T-cell (primary cell): ENCODE measurements at places on chromosomes 6 and 20. TPM values are rescaled to one million over a fixed set of nuclear protein-coding genes. Genes with fewer than 3 reads are reported as not detected.

EFCAB8 gene
- 1.0 TPM for total RNA-seq

APOBEC2 gene
- not detected for total RNA-seq

CDH26 gene
- total RNA-seq, result 5.2 TPM

EYS gene
- total RNA-seq, result not detected

GPR6 gene
- total RNA-seq, result not detected

ARMH2 gene
- total RNA-seq, result 2.7 TPM

SLC32A1 gene
- not detected for total RNA-seq

TBPL1 gene
- total RNA-seq, result 30.2 TPM

ITPR3 gene
- 63.4 TPM for total RNA-seq

TRIM10 gene
- total RNA-seq, result not detected

RGS17 gene
- not detected for total RNA-seq

BTN1A1 gene
- not detected for total RNA-seq

ZNF831 gene
- 35.5 TPM for total RNA-seq

DNA sequence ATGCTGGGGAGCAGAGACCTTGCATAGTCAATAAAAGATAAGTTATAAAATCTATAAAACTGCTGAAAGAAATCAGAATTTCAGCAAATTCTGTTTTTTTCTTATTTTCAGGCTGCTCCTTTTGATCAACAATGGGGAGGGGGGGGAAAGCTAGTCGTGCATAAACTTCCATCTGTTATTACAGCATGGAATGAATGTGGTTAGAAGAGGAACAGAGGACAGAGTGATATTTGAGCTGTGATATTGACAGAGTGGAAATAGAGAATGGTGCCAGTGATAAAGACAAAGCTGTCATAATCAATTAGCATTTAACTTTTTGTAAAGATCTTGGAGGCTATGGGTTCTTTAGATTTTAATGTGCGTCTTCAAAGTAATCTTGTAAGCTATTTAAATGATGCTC lies 43.4 kb upstream of the QKI start:
- DNase-seq, result no peak

DNA sequence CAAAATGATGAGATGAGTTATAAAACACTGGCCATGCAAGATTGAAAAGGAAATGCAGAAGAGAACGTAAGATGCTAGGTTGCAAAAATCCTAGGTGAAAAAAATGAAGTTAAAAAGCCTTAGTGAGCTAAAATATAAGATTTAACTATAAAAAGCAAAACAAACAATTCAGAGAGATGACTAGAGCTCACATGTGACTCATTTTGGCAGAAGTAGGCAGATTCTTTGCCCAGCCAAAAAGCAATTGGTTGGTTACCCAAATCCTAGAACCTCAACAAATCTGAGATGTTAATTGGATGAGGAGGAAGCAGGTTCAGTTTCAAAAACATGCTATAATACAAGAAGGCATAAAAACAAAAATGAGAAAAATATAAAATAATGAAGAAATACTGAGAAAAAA lies 249.1 kb downstream of the OGFRL1 start:
- DNase-seq, result no peak

- DNase-seq, result no peak
These were observed 5.7 kb upstream of the RBPJL start for GRCh38 chr20:45300961-45301360.

DNA sequence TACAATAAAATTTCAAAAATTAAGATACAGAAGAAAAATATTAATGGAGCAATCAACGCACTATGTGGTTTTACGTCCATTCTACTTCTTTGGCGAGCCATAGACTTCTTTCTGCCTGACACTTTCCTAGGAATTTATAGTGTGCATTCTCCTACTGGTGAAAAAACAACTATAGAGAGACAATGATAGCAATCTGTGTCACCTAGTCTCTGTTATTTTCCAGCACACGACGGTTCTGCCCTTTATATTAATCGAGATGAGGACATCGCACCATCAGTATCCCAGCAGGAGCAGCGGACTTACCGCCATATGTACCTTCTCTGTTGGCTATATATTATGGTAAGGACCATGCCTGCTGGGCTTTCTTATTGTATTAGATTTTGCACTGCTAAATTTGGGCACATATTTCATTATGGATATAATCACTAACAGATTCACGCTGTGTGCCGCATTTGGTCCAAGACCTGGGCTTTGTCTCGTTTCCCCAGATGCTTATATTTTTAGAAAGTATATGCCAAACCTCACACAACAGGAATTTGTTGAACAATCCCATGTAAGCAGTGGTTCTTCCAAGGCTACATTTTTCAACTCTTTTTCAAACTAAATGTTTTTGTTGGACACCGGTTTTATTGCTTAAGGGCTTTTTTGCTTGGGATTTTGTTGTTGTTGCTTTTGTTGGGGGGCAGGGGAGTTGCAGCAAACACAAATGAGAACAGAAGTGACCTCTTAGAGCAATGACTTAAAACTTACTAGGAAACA lies 166.4 kb downstream of the ADAT2 start:
- no peak for DNase-seq

DNA sequence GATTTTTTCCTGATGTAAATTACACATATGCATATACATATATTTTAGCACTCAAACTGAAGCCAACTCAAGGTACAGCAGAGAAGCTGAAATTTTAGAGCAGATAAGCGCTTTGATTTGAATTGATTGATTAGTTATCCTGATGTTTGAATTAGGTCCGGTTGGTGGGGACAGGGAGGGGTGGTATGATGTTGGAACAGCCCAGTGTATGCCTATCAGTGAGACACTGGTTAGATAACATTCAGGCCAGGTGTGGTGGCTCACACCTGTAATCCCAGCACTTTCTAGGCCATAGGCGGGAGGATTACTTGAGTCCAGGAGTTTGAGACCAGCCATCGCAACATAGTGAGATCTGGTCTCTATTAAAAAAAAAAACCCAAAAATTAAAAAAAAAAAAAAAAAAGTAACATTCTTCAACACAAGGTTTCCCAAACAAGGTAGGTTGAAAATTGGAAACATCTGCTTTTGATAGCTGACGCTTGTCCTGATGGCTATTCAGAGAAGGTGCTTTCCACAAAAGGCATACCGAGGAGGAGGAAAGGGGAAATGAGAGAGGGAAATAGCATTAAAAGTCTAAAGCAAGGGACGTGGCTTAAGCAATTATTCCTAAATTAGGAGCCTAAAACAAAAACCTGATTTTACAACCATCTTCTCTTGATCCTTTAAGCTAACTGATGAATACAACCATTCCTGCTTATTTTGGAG lies 288.4 kb upstream of the JARID2 start:
- DNase-seq, result no peak

DNA sequence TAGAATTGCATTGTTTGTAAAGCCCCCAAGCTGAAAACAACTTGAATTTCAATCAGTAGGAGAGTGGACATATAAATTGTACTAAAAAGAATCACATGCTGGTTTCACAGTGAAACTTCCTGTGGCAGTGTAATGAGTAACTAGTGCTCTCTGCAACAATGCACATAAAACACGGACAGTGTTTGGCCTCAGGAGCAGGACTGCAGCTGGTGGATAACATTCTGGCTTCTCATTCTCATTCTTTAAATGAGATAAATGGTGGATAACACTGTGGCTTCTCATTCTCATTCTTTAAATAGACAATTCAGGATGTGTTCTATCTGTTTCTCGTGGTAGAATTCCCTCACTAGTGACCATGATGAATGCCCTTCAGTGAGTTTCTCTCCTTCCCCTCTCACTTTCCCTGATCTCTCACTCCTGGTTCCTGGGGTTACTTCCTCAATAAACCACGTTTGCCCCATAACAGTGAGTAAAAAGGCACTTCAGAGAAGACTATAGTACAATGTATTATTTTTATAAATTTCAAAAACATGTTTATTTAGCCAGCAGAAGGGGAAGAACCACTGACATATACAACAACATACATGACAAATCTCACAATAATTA lies 59.9 kb downstream of the SLC22A2 start:
- DNase-seq, result no peak

- DNase-seq, result no peak
These were observed 11.8 kb upstream of the CAP2 start for GRCh38 chr6:17381424-17382147.

DNA sequence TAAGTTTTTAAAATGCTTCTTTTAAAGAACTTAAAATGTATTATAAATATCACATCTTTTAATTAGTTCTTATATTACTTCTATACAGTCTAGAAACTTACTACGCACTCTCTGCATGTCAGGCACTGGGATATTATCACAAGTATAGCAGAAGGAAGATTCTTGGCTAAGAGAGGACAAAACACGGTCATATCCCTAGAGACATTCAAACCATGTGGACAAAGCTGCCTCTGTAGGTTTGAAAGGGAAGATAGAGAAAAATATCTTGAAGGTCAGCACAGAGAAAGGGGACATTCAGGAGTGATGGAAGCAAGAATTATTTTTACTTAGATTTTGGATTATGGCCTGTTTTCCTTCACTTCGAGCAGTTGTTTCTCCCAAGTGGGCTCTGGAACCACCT lies 64.1 kb downstream of the LRRC1 start:
- DNase-seq, result no peak

GRCh38 chr6:148500402-148500801 lies 157.8 kb downstream of the SASH1 start:
- no peak for DNase-seq

GRCh38 chr6:140319209-140319608 lies 944.8 kb upstream of the CITED2 start:
- no peak for DNase-seq

- DNase-seq, result peak; percentile 61
These were observed 3.8 kb downstream of the SPAG4 start for GRCh38 chr20:35619196-35620095.

DNA sequence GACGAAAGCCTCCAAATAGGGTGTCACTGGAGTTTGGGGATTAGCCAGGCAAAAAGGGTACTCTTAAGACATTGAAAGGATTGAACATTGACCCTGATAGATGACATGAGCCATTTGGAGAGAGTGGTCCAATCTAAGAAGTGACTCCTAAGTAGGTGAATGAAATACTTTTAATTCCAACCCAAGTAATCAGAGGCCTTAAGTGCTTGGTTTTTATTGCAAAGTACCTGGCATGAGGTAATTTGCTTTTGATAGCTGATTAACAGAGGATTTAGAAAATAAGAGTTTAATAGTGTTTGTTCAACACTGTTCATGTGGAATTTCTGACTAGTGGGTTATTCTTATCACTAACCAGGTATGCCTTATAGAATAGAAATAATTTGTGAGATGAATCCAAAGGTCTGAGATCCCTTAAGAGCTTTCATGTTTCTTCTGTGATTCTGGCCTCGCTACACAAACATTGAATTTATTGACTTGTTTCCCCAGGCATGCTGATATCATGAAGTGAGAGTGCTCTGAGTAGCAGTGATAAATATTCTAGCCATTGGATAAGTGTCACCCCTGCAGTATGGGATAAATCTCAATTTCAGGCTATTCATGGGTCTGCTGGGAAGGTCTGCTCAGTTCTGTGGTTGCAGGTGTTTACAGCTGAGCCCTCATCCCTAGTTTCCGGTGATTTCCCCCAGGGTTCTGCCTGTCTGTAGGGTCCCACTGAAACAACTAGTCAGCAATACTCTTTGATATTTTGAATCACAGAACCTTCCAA lies 6.5 kb downstream of the NCOA7 start:
- DNase-seq, result no peak

- DNase-seq, result no peak
These were observed 19.3 kb downstream of the FGD2 start for GRCh38 chr6:37024656-37025337.

GRCh38 chr6:23589811-23590210 lies 536.2 kb upstream of the NRSN1 start:
- DNase-seq, result no peak

DNA sequence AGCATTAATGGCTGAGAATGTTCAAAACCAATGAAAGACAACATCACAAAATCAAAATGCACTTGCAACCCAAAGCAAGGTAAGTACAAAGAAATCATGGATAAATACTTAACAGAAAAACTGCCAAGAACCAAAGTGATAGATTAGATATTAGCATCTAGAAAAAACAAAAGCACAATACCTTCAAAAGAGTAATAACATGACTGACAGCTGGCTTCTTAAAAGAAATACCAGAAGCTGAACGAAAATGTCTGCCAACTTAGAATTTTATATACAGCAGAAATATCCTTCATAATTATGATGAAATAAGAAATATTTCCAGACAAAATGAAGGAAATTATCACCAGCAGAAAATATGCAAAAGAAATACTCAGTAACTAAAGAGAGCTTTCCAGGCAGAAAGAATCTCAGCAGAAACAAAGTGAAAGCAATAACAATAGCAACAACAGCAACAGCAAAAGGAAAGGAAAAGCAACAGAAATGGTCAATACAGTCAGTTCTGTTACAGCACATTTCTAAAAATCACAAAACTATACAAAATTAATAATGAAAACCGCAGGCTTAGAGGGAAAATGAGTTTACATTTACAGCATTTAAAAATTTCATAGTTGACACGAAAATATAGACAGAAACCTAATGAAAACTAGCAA lies 121.5 kb upstream of the MAN1A1 start:
- no peak for DNase-seq

DNA sequence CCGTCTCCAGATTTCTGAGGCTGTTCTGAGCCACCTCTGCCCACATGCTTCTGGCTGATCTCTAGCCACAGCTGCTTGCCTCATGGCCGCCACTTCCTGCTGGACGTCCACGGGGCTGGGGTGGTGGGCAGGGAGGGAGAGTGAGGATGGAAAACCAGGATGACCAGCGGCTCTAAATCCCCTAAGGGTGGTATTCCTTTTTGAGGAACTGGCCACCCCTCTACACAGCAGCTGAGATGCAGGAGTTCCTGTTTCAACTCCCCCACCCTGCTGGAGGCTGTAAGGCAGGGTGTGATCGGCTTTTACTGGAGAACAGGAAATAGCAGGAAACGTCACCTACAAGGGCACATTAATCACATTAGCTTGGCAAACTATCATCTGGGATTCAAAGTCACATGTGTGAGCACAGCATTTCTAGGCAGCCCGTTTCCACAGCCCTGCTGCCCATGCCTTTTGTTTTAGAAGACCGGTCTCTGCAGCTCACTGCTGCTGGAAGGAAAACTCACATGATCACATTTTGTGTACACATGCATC lies 181.6 kb upstream of the ECI2 start:
- no peak for DNase-seq

DNA sequence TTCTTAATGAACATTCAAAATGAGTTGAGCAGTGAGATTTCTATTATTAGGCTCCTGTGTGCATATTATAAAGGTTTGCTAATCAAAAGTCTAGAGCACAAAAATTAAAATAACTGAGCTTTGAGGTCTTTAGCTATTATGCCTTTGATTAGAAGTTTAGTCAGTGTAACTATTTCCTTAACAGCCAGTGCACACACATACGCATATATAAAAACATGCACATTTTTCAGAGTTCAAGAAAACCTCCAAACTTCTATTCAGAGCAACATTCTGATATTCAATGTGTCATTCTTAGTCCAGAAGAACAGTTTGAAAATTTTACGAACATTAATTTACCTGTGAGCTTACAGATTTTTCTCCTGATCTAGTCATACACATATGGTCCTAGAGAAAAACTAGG lies 48.3 kb upstream of the MYB start:
- no peak for DNase-seq
